HCT116 (cell line): ENCODE measurements at places on chromosomes 11 and 22. TPM values are rescaled to one million over a fixed set of nuclear protein-coding genes. Genes with fewer than 3 reads are reported as not detected.

DNA sequence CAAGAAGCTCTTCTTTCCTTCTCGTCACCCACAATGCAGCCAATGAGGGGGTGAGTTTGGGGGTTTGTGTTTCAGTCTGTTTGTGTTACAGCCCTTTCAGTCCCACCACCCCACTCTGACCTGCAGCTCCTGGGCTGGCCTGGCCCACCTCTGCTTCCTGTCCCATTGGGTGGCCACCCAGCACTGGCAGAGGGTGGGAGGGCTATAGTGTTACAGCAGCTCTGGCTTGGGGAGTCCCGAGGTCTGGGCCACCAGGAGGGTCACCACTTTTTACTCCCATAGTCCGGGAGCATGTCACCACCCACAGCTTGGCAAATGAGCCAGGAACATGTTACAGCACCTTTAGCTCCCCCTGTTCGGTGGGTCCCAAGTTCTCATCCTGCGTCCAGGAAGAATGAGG, 1.7 kb upstream of the OR10S1 start:
- no peak for DNase-seq

GRCh38 chr22:21866833-21867527, 465 bp downstream of the MAPK1 start:
- DNase-seq: no peak

GRCh38 chr22:48666620-48667019, 1161.1 kb downstream of the BRD1 start:
- no peak for DNase-seq

DNA sequence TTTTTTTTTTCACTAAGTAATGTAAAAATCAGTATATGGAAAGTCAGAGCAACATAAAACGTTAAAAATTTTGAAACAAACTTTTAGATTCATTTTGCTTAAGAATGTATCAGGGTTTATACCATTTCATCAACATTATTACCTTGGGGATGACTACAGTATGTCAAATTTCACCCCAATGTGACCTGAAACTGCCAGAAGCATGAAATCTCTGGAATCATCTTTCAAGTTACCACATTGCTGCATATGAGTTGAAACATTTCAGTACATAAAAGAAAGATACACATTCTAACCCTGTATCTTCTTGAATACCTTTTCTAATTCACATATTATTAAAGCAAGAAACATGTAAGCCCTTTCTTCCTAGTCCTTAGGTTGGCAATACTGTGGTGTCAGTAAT, 32.8 kb downstream of the MAML2 start:
- DNase-seq: no peak

DNA sequence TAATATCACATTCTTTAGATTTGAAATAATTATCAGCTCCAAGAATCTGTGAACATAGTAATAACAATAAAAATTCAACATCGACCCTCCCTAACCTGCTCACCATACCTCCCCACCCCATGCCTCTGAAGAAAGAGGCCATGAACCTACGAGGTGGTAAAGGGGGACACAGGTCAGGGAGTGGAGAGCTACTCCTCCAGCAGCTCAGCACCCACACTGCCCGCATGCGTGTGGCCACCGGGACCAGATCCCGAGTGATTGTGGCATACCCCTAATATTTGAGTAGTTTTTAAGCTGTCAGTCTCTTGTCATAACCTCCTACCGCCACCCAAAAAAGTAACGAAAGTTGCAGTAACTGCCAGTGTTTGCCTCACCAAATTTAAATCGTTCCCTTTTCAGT, 16.8 kb upstream of the ADSL start:
- DNase-seq: no peak

GRCh38 chr11:125846188-125846587, 13.1 kb downstream of the PATE4 start:
- no peak for DNase-seq

- DNase-seq: peak; percentile 18
These were observed 2.0 kb downstream of the KCNJ11 start for GRCh38 chr11:17386331-17387084.

GRCh38 chr11:133191931-133192330, 340.4 kb downstream of the OPCML start:
- no peak for DNase-seq

GRCh38 chr11:108393046-108393445, 74.3 kb downstream of the C11orf65 start:
- DNase-seq: no peak

GRCh38 chr11:44313761-44314489, 4.0 kb upstream of the ALX4 start:
- no peak for DNase-seq

DNA sequence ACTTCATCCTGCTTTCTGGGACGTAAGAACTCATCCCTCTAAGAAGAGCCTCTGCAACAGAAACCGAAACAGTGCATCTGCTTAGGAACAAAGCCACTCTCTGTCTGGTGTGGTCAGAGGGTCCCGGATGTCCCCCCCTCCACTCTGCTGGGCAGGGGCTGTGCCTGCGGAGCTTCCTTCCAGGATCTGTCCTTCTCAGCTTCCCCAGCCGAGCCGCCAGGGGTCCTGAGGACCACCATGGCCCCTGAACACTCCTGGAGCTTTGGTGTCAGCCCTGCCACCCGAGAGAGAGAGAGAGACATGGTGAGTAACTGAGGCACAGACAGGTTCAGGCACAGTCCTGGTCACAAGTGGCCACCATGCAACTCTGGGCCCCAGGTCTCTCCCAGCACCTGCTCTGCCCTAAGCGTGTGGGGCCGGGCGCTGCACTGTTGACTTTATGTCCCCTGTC, 24.4 kb upstream of the MGAT3 start:
- no peak for DNase-seq

GRCh38 chr11:45685964-45686537, 20.6 kb upstream of the CHST1 start:
- no peak for DNase-seq

GRCh38 chr11:9509041-9509440, 48.2 kb downstream of the ZNF143 start:
- DNase-seq: no peak

GRCh38 chr11:44809283-44809682, 82.5 kb downstream of the TSPAN18 start:
- DNase-seq: no peak

GRCh38 chr22:44994399-44995104, 15.3 kb downstream of the PHF21B start:
- no peak for DNase-seq

DNA sequence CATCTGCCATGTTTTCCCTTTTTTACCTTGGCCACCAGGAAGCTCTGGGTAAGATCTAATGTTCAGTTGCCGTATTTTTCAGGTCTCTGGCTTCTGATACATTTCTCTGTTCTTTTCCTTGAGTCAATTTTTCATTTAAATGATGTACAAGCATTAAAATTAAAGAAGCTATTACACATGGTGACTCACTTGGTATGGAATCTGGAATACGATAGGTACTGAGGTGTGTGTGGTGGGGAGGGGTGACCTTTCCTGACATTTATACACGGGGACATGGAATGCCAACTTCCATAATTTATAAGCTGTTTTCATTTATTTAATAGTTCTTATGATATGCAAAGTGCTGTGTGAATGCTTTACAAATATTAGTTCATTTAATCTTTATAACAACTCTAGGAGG, 47.8 kb upstream of the ALX4 start:
- no peak for DNase-seq

DNA sequence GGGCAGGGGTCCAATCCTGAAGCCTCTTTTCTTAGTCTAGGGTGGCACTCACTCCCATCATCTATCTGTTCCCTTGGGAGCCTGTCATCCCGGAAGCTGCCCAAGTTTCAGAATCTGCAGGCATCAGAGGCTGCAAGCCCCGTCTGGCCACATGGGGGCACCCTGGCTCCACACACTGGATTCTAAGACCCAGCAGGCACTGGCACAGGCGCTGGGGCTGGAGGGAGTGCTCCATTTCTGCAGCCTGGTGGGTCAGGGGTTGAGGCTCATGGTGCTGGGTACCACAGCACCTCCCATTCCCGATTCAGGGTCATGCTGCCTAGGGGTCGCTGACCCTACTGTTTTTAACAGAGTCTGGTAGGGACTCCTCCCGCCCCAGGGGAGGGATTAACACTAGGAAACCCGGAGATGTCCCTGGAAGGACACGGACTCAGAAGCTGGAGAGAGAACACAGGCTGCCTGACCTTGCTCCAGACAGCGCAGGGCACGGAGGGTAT, 243.9 kb upstream of the SYN3 start:
- DNase-seq: peak; percentile 0

DNA sequence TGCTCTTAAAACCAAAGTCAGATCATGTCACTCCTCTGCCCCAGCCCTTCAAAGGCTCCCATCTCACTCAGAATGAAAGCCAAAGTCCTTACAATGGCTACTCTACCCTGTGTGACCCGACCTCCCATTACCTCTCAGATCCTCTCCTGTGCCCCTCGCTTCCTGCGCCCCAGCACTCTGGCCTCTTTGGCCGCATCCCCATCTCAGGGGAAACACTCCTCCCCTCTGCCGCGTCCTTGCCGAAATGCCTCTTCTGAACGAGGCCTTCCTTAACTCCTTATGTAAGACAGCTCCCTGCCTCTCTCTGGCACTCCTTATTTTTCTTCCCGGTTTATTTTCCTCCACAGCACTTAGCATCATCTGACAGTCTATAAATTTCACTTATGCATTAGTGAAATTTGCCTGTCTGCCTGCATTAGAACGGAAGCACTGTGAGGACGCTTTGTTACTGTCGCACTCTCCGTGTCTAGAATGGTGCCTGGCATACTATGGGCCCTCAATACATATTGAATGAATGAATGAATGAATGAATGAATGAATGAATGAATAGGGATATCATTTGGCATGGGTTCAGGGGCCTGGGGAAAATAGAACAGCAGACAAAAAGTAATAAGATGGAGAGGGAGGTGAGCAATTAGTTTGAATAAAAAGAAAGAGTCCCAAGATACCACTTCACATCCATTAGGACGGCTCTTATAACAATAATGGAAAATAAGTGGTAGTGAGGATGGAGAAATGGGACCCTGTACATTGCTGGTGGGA, 137.8 kb downstream of the CEP164 start:
- no peak for DNase-seq

GRCh38 chr22:49599691-49600455, 227.8 kb downstream of the BRD1 start:
- no peak for DNase-seq

- no peak for DNase-seq
These were observed 67.9 kb downstream of the SCN3B start for GRCh38 chr11:123586568-123586967.

Gene PGA5
- total RNA-seq: not detected

Gene TPBGL
- 0.12 TPM for total RNA-seq

Gene LAMTOR1
- total RNA-seq: 63.9 TPM

Gene GRM5
- total RNA-seq: not detected

Gene KLHL35
- total RNA-seq: 1.7 TPM

Gene VSTM5
- total RNA-seq: not detected
